ENCODE measurements at places on chromosomes 13 and 19. TPM values are rescaled to one million over a fixed set of nuclear protein-coding genes. Genes with fewer than 3 reads are reported as not detected.

DNA sequence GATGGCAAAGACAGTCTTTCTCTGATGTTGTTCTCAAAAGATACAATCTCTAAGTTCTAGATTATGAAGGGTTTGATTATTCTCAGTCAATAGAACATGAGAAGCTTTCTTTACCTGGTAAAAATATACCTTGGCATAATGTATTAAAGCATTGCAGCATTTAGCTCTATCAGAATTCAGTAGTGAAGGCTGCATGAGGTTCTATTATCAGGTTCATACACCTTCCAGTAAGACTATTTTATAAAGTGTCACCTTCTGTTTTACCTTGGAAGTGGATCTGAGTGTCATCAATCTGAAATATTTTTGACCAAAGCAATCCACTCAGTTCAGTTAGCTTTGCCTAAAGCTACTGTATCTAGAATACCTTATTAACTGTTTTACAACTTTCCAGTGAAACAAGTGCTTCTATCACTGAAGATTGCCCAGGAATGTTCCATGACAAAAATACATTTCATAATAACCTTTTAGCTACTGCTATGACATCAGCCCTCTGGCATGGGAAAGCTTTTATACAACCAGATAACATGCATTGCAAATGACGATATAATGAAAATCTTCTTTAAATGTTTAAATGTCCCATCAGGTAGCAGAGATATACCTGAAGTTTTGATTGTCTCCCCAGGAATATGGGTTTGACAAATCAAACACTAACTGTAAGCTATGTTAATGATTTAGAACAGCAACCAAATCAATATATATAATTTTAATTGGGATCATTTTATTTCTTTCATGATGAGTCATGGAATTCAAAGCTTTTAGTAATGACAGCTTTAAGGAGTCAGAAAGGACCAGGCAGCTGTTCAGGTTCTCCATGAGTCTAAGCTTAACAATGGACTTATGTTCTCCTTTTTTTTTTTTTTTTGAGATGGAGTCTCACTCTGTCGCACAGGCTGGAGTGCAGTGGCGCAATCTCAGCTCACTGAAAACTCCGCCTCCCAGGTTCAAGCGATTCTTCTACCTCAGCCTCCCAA is 72.2 kb downstream of the UFM1 start:
- no peak for DNase-seq

GRCh38 chr19:45125975-45126493 is 33.1 kb downstream of the PPP1R37 start:
- DNase-seq = peak; percentile 63

- no peak for DNase-seq
Observed at GRCh38 chr19:10450853-10451609, 30.7 kb downstream of the PDE4A start.

- DNase-seq = no peak
Observed at GRCh38 chr13:62684359-62684758, 1268.7 kb upstream of the PCDH20 start.

GRCh38 chr13:73720216-73720840 is 413.9 kb downstream of the KLF12 start:
- no peak for DNase-seq

The SIAH3 gene
- not detected for total RNA-seq

DNA sequence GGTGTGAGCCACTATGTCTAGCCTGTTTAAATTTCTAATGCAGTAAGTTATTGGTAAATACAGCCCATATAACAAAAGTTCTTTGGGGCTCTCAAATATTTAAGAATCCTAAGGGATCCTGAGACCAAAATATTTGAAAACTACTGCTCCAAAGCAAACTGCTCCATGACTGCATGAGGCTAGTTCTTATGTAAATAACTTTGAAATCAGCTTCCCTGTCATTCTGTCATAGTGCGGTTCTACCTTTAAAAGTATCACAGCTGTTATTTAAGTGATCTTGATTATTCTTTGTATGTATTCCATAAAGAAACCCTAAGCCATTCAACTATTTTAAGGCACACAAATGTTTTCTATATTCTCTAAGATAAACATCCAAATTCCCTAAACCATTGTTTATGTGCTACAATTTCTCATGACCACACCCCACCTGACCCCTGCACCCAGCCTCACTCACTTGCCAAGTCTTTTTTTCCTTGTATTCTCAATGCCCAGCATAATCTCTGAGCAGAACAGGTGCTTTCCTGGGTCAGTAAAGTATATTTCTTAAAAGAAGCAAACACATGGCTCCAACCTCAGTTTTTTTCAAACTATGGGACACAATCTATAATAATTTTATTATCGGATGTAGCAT is 146.6 kb downstream of the RNF17 start:
- DNase-seq = no peak

The SIGLEC7 gene
- total RNA-seq = not detected

DNA sequence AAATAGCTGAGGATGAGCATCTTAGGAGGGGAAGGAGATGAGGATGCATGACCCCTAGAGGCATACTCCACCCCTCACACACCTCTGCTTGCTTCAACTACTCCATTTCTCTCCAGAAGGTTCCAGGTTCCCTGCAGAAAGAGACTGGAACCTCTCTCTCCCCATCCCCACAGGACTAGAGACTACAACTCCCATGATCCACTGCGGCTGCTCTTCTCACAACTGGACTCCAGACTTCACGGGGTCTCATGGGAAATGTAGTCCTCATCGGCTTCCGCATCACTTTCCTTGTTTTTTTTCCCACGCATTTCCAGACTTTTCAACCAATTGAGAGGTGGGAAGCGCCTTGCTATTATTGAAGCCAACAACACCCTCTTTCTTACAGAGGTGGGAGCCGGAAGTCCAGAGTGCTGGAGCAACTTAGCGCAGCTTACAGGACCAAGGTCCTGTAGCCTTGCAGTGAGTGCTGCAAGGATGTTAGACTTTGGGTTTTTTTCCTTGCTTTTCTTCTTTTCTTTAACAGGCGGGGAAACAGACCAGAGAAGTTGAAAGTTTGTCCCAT is 13.9 kb upstream of the CACNG6 start:
- peak; percentile 87 for DNase-seq

GRCh38 chr19:16283210-16284061 is 41.2 kb upstream of the KLF2 start:
- peak; percentile 64 for DNase-seq

GRCh38 chr13:111462221-111462764 is 141.9 kb downstream of the TEX29 start:
- no peak for DNase-seq

- DNase-seq = peak; percentile 7
Observed at GRCh38 chr19:52343548-52343947, 7.5 kb downstream of the ZNF610 start.

The SULT2B1 gene
- not detected for total RNA-seq

- peak; percentile 60 for DNase-seq
Observed at GRCh38 chr13:39415008-39415802, 187.8 kb downstream of the LHFPL6 start.

The PRX gene
- total RNA-seq = 2.8 TPM

DNA sequence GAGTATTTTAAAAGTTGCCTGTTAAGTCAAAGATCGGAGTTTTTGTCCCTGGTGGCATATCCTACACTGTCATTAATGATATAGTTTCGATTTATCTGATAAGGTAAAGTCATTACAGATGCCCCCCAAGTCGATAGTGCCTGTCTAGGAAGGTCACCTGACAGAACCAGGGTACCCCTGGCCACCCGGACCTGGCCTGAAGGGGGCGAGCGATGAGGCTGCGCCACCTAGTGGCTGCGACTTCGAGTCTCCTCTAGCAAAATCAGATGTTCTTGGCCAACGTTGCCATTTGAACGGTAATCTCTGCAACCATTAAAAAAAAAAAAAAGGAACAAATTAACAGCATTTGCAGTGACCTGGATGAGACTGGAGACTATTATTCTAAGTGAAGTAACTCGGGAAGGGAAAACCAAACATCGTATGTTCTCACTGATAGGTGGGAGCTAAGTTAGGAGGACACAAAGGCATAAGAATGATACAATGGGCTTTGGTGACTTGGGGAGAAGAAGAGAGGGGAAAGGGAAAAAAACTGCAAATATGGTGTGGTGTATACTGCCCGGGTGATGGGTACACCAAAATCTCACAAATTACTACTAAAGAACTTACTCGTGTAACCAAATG is 565.1 kb downstream of the LIG4 start:
- DNase-seq = peak; percentile 0

DNA sequence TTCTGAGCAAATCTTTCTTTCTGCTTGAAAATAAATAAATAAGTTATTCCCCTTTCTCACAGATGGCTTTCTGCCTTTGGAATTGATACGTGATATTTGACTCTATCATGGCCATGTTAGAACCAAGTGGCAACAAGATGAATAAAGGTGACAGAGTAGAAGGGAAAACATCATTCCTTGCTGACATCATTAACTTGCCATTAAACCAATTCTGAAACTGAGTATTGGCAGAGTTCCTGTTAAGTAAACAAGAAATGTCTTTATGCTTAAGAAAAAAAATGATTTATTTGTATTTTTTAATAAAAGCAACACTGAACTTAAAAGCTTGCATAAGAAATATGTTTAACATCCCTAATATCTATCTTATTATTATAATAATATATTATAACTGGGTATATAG is 828.1 kb downstream of the PCDH9 start:
- no peak for DNase-seq

The APLP1 gene
- 10.4 TPM for total RNA-seq

The SIGLEC12 gene
- total RNA-seq = not detected

DNA sequence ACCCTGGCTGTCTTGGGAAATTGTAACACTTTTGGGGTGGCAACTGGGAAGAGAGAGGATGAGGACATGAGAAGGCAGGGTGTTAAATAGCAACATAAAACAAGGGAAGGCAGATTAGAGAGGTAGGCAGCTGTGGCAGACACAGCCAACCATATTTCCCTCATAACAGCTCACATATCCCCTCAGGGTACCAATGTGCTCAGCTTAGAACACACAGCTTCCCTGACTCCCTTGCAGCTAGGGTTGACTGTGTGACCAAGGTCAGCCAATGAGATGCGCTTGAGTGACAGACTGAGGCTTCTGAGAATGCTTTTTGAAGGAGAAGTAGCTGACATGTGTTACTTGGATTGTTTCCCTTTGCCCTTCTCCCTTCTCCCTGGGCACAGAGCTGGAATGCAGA is 28.8 kb upstream of the SPATA13 start:
- DNase-seq = no peak

DNA sequence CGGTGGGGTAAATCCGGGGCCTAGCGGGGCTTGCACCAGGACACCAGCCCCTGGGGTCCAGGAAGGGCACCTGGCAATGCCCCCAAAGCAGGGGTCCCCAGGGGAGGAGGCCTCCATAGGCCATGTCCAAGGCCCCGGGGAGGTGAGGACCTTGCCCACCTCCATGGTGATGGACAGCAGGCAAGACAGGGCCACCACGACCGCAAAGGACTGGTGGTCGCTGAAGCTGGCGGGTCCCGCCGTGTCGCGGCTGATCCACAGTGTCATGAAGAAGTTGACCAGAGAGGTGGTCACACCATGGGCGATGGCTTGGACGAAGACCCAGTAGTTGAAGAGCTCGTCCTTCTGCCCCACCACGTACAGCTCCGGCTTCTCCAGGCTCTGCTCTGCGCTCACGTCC is 26.8 kb downstream of the ATP8B3 start:
- DNase-seq = no peak

DNA sequence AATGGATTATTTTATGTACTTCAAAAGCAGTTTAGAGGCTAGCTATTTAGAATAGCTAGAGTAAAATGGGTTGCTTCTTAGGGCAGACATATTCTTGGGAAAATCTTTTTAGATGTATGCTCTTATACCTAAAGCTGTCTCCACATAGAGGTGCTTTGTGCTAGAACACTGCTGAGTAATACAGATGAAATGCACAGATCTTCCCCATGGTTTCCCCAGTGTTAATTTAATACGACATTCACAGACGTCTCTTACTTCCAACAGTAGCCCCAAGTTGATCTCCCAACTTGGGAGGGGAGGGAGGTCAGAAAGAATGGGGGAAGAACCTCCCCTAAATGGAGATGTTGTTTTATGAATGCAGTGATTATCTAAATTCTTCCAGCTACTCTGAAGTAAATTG is 16.9 kb downstream of the NALCN start:
- no peak for DNase-seq

DNA sequence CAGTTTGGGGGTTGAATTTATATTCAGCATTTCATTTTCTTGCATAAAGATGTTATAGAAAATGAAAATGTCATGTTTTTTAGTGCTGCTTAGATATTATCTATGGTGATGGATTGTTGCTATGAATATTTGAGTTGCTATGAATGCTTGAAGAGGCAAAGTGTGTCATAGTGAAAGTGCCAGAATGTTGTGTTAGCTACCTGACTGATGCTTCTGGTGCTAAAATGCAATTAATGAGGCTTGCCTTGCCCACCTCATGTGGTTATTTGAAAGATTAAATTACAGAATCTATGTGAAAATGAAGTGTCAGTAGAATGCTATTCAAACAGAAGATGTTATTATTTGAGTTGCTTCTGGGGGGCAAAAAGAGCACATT is 62.7 kb upstream of the MYCBP2 start:
- DNase-seq = no peak

DNA sequence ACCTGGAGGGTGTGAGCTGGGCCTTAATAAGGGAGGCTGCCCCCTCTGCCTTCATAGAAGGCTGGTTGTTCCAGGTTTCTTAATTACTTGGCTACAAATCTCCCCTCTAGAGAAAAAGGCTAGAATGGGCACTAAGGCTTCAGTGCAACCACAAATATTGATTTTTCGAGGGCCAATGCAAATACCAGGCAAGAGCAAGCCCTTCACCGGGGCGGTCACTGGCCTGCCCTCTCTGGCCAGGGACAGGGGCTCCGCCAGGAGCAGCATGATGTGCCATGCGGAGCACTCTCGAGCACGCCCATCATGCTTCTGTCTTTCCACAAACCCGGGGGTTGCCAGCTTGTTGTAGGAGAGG is 127.8 kb upstream of the SPACA7 start:
- DNase-seq = no peak

DNA sequence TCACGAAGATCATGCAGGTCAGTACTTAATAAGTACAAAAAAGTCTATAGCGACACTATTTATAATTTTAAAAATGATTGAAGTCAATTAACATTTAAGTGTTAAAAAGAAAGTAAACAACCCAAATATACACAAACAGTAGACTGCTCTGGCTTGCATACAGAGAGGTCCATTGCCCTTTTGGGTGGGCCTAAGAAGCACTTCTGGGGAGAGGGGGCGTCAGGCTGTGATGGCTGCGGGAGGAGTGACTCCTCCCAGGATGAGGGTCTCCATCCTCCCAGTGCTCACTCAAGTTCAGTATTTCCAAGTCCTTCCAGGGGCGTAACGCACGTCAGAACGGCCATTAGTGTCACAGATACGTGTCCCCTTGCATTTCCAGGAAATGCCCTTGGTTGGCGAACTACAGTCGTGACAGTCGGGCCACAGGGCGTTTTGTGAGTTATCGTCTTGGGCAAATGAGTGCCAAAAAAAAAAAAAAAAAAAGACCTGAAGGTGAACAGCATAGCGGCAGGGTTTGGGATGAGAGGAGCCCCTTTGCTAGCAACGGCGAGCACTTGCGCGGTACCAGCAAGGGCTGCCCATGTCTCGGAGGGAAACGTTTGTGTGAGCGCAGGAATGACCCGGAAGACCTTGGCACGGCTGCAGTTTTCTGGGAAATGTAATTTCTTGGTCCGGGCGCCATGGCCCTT is at the start of gene SCGB2B2:
SCGB2B2 (minus strand) TSS at position 463 of the 689 bp plus-strand sequence. CDS start 82,596 bp downstream, outside the sequence.
- DNase-seq = peak; percentile 91

- DNase-seq = peak; percentile 98
Observed at GRCh38 chr19:4694211-4694987, 24.3 kb upstream of the MYDGF start.
